GM04503 (cell line): ENCODE measurements at places on chromosomes 11 and 22.
A peak's percentile ranks its signal among the peaks of the same experiment; 100 is the strongest.

GRCh38 chr11:76259299-76259908 is 53.1 kb upstream of the WNT11 start:
- DNase-seq = no peak

GRCh38 chr11:65218446-65218845 is 36.7 kb downstream of the CAPN1 start:
- DNase-seq = no peak

GRCh38 chr11:117589063-117589462 is 208.0 kb downstream of the DSCAML1 start:
- no peak for DNase-seq

DNA sequence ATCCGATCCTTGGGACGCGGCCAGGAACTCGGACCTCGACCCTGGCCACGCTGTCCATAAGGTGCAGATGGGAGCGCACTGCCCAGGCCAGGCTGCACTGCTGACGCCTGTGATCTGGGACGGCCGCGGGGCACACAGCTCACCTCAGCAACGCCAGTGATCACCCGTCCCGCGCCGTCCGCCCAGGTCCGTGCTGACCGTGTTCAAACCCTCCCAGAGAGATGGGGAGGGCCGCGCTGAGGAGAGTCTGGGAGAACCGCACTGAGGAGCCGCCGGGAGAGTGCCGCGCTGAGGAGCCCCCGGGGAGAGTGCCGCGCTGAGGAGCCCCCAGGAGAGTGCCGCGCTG is 636 bp downstream of the KCNQ1OT1 start:
- no peak for DNase-seq

DNA sequence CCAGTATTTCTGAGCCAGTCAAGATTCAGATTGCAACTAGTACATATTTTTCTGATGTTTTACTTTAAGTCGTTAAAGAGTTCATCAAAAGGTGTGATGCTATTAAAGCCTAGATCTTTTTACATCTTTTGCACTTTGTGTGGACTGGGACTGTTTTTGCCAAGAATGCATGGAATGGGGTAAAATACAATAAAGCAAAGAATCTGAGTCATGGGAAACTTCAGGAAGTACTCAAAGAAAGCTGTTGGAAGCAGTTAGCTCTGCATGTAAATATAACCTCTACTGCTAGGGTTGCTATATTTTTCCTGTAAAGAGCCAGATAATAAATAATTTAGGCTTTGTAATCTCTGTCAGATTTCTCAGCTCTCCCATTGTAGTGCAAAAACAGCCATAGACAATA is 20.9 kb downstream of the ATXN10 start:
- no peak for DNase-seq

- no peak for DNase-seq
Observed at GRCh38 chr11:2301631-2302305, at the start of the genes C11orf21 and TSPAN32. Gene C11orf21 (minus strand): TSS chr11:2301918. CDS start chr11:2301808, 110 bp downstream. Gene TSPAN32 (plus strand): TSS chr11:2302013. CDS start chr11:2302150, 137 bp downstream.

GRCh38 chr11:133181066-133181465 is 351.2 kb downstream of the OPCML start:
- no peak for DNase-seq

DNA sequence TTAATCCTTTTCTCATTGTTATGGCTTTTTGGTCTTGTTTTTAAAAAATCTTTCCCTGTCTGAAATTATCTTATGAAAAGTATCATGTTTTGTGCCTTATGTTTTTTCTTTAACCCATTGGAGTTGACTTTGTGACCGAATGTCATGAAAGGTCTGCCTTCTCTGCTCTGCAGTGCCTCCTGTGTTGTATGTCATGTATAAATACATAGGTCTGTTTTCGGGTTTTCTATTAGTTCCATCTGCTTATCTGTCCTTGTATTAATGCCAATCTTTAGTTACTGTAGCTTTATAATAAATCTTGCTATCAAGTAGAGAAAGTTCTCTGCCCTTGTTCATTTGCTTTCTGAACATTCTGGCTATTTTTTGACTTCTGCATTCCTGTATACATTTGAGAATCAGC is 73.0 kb downstream of the ZBTB44 start:
- no peak for DNase-seq

DNA sequence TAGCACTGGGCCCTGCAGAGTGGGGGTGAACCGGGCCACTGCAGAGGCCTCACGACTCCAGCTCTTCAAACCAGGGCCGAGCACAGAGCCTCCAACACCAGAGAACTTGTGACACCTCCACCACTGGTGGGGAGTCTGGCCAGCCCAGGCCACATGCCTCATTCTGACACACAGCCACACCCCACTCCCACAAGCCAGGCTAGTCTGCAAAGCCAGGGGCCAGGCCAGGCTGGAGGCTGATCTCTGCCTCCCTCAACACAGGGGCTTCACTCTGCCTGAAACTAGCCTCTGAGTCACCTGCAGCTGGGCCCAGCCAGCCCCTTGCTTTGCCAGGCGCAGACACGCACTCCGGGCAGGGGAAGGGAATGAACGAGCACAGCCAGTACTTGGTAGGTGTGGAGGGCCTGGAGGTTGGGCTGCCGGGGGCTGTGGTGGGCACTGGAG is 102.9 kb downstream of the MED15 start:
- DNase-seq = no peak

DNA sequence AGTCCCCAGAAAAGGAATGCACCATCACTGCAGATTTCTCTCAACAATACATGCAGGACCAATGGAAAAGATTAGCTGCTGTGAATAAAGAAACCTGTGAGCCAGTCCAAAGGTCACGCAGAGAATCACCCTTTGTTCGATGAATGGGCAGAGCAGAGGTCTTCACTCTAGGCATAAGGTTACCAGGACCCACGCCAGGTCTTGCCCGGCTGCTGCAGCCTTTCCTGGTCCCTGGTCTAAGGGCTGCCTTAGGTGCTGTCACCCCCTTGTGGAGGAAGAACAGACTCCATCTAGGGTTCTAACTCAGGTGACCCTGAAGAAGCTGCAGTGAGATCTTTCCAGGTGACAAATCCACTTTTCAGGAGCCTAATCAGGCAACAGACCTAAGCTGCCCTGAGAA is 29.0 kb upstream of the NAP1L4 start:
- no peak for DNase-seq

GRCh38 chr11:100789500-100789899 is 102.4 kb downstream of the ARHGAP42 start:
- DNase-seq = no peak

DNA sequence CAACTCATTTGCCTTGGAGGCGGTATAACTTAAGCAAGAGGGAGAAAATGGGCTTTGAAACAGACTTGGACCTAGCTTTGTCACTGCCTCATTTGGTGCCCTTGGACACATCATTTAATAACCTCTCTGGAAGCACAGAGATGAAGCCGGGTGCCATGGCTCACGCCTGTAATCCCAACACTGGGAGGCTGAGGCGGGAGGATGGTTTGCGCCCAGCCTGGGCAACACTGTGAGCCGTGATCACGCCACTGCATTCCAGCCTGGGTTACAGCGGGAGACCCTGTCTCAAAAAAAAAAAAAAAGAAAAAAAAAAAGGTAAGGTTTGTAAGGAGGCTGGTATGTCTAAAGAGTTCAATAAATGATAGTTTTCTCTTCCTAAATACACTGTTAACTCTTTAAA is 806 bp downstream of the COA4 start:
- DNase-seq = no peak

- no peak for DNase-seq
Observed at GRCh38 chr11:120959189-120959588, 64.7 kb upstream of the TBCEL start.

DNA sequence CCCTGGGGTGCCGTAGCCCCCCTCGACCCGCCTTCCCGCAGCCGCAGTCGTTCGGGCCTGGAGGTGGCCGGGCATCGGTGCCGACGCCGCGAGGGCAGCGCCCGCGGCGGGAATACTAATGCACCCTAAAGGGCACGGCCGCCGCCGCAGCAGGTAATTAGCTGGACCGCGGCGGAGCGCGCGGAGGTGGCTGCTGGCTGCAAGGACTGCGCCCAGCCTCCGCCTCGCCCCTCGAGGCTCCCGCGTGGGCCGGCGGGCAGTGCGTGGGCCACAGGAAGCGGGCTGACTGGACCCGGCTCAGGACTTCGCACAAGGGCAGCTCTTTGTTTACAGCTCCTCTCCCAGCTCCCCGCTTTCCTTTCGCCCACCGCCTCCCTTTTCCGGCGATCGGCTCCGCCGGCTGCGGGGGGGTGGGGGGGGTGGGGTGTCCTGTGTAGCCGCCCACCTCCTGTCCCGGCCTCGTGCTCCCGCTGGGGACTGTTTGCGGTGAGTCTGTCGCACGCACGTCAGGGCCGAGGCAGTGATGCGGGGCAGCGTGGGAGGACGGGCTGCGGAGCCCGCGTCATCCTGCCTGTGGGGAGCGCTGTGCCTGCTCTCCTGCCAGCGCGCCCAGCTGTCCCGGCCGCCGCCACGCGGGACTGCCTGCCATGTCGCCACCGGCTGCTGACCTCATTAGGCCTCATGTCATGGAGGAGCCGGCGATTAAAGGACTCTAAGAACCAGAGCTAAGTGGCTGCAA is 53.2 kb downstream of the GRIK4 start:
- DNase-seq = no peak

GRCh38 chr11:8833568-8834315 is 77.2 kb upstream of the AKIP1 start:
- DNase-seq = no peak

GRCh38 chr11:2300290-2300935 is 1.3 kb downstream of the C11orf21 start:
- no peak for DNase-seq

DNA sequence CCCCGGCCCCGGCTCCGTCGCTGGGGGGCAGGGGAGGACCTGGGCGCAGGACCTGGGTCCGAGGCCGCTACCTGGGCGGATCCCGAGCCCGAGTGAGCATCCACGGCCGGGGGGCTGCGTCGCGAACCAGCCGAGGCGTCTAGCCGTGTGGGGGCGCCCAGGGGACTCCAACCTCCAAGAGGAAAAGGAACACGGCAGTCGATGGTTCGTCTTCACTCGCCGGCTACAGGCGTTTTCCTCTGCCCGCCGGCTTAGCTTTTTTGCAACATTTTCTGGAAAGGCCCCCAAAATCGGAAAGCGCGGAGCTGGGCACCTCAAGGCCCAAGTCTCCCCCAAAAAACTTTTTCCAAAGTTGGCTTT is 666 bp downstream of the PDGFB start:
- no peak for DNase-seq

DNA sequence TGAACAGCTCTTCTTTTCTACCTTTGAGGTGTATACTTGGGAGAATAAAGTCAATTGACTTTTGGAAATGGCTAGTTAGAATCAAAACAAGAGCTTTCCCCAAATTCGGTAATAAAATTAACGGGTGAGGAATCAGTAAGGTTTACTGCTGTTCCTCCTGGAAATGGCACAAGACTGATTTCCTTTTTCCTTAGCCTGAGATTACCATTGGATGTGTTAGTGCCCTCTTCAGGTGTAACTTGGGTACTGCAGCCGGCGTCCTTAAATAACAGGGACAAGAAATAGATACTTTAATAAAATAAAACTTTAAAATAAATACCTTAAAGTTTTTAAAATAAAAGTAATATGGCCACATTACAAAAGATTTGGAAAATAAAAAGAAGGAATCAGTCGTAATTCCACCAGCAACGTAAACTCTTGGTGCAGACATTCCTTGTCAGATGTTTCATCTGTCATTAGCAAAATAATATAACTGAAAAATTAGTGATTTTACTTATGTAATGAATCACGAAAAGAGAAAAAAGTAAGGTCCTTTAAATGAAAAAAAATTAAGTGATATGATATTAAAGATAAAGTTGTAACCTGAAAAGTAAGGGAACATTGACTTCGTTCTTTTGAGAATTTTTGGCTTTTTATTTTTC is 29.7 kb downstream of the ZFTA start:
- DNase-seq = peak; percentile 28

GRCh38 chr11:26359055-26359454 is 27.1 kb downstream of the ANO3 start:
- DNase-seq = no peak

GRCh38 chr11:7655253-7656217 is 17.8 kb downstream of the CYB5R2 start:
- no peak for DNase-seq

- no peak for DNase-seq
Observed at GRCh38 chr11:37963440-37963839, 1365.4 kb upstream of the RAG2 start.

GRCh38 chr11:28729339-28729738 is 621.2 kb downstream of the METTL15 start:
- no peak for DNase-seq

DNA sequence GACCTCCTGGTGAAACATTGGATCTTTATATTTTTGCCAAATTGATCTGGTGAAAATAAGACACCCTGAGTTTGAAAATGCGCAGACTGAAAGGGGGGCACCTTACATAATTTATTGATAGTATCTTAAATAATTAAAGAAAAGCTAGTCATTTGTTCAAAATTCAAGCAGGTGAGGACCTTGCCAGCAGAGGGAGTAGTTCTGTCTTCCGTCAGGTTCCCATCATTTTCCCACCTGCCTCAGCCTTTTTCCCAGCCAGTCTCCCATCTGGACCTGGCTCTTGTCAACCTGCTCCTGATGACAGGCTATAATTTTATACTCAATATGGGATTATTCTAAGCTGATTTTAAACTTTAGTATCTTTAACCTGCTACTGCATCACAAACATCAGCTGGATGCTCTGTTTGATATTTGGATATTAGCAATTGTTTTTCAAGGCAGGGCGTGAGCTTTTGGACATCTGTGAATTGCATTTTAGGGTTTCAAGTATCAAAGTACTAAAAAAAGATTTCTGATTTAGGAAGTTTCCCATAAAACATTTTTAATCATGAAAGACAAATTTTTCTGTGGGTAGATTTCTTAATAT is 132.0 kb downstream of the ELP4 start:
- no peak for DNase-seq

- no peak for DNase-seq
Observed at GRCh38 chr11:132206993-132207392, 836.6 kb downstream of the NTM start.

DNA sequence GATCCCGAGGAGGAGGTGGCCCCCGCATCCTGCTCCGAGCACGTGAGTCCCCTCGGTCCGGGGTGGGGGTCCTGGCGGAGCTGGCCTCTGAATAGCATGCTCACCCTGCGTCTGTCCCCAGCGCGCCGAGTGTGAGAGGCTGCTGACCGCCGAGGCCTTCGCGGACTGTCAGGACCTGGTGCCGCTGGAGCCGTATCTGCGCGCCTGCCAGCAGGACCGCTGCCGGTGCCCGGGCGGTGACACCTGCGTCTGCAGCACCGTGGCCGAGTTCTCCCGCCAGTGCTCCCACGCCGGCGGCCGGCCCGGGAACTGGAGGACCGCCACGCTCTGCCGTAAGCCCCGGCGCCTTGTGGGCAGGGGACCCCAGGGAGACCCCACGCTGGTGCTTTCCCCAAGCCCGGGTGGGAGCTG is 3.5 kb downstream of the MUC2 start:
- no peak for DNase-seq

GRCh38 chr11:28123151-28123581 is 15.0 kb downstream of the METTL15 start:
- DNase-seq = no peak

DNA sequence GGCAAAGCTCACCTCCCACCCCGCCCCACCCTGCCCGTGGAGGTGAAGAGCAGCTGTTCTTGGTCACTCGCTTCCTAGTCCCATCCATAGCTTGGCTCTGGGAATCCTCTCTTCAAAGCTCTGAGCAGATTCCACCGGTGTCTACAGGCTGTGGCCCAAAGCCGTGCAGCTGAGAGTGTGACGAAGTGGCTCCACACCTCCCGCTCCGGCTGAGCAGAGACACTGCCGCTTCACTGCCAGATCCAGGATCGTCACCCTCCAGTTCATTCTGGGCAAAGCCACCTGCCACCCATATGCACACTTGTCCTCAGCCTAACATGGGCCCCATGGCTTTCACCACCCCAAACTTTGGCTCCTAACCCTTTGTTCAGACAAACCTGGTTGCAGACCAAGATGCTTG is 532.9 kb upstream of the B3GAT1 start:
- DNase-seq = no peak

GRCh38 chr22:39614442-39614841 is 43.9 kb downstream of the CACNA1I start:
- no peak for DNase-seq
